ENCODE measurements at places on chromosomes 7 and 10.
A peak's percentile ranks its signal among the peaks of the same experiment; 100 is the strongest.

DNA sequence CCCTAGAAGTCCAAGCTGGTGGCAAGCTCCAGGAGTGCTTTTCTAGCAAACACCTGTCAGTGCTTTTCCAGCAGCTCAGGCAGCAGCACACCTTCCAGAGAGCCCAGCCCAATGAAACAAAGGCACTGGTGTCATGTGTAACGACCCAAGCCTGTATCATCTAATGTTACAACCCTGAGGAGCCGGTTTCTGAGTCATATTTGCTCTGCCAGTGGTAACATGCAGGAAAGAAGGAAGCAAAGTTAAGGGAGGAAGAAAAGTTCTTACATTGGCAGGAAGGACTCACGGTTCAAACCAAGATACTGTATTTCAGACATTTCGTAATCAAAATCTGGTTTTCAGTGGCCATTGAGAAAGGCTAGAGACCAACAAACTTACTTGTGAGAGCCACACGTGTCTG is at the start of gene ANKRD22:
ANKRD22 (minus strand) TSS at position 139 of the 400 bp plus-strand sequence. CDS start 237 bp downstream, outside the sequence.
- DNase-seq: no peak

DNA sequence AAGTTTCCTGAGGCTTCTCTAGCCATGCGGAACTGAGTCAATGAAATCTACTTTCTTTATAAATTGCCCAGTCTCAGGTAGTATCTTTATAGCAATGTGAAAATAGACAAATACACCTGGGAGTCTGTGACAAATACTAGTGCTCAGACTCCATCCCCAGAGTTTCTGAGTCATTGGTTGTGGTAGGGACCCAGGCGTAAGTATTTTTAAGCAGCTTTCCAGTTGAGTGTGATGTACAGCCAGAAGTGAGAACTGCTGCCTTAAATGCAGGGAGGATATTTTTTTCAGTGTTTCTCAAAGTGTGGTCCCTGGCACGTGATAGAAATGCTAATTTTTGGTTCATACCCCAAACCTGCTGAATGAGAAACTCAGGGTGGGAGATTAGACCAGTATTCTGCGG is 121.7 kb downstream of the SORCS3 start:
- no peak for DNase-seq

- no peak for DNase-seq
These were observed 52.2 kb downstream of the ZNF467 start for GRCh38 chr7:149721084-149721601.

DNA sequence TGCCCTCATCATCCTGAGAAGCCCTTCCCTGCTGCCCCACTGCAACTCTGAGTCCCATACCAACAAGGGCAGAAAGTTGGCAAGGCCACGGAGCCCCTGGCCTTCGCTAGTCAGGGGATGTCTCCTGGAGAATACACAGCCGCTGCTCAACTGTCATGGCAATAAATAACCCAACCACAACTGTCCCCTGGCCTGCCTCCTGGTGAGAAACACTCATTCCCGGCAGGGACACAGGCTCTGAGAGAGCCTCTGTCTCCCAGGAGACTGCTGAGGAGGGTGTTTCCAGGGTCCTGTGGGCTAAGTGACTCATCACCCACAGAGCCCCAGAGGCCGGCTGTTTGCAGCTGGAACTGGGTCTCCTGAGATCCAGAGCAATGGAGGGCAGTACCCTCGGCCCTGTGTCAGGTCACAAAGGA is 354.1 kb downstream of the TNS3 start:
- no peak for DNase-seq

- DNase-seq: peak; percentile 97
These were observed at the start of gene TRIM24 for GRCh38 chr7:138460176-138460648. Gene TRIM24 (plus strand): TSS chr7:138460259. CDS start chr7:138460549, 290 bp downstream.

GRCh38 chr10:117736655-117737054 is 194.1 kb downstream of the EMX2 start:
- DNase-seq: no peak

- no peak for DNase-seq
These were observed 23.5 kb upstream of the CHST15 start for GRCh38 chr10:124116771-124117510.

DNA sequence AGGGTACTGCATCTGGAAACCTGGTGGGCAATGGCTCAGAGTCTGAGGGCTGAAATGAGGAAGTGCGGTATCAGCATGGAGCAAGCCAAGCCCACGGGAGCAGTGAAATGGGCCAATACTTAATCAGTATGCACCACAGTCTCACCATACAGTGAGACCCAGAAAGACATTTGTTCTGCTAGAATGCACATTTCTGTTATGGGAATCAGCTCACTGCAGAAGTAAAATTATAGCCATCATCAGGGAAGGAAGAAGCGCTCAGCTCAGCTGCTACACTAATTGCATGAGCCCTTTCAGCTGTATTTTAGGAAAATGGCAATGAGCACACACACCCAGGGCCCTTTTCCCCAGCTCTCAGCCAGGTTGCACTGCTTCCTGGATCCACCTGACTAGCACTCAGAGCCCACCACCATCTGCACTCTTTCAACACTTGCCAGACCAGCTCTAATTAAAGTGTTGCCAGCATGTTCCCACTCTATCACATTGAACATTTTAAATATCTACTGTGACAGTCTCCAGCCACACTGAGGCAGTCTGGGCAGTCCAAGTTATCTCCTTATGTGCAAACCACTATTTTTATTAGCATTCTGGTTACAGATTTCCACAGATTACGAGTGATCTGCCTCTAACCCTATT is 44.2 kb upstream of the PIK3AP1 start:
- DNase-seq: no peak

GRCh38 chr7:125450749-125451148 is 521.1 kb upstream of the POT1 start:
- DNase-seq: no peak

- no peak for DNase-seq
These were observed 4.9 kb upstream of the INSIG1 start for GRCh38 chr7:155292680-155293226.

GRCh38 chr7:146683439-146683838 is 566.8 kb downstream of the CNTNAP2 start:
- no peak for DNase-seq

- DNase-seq: no peak
These were observed 664.7 kb upstream of the SORCS1 start for GRCh38 chr10:107829161-107829560.

DNA sequence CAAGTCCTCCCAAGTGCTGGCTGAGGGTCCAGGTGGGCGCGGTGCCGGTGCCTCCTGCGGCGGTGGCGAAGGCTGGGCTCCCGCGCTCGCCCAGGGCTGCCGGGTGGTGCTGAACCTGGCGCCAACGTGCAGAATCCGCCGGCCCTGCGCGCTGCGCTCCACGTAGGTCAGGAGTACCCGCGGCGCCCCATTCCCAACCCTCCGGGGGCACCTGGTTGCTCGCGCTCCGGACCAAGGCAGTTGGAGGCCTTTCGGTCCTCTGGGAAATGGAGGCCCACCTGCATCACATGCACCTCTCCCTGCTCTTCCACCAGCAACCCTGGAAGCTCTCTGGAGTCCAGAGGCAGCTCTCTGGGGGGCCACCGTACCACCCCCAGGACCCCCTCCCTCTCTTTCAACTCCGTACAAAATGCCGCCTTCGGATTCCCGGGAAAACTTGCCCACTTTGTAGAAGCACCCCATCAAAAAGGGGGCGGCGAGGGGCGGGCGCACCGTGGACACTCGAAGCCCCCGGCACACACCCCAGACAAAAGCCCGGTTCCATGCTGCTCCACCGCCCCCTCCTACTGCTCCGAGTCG is 745 bp downstream of the SLC16A9 start:
- peak; percentile 21 for DNase-seq

DNA sequence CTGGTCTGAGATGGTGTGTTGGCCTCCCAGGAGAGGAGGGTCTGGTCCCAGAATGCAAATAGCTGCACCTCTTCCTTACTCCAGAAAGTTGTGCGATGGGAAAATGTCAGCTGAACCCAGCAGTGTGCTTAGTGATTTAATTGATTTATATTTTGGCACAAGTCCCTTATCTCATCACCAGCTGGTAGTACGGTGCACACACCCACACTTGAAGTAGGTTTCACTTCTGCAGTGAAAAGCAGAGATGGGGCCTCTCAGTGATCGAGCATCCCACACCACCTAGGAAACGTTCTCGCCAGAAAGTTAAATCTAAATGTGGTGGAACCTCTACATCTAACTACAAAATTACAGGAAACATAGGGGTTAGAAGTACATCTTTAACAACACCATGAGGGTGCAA is 80.4 kb downstream of the UBE3C start:
- DNase-seq: no peak

- DNase-seq: peak; percentile 18
These were observed 1.2 kb upstream of the COL1A2 start for GRCh38 chr7:94393246-94394108.

DNA sequence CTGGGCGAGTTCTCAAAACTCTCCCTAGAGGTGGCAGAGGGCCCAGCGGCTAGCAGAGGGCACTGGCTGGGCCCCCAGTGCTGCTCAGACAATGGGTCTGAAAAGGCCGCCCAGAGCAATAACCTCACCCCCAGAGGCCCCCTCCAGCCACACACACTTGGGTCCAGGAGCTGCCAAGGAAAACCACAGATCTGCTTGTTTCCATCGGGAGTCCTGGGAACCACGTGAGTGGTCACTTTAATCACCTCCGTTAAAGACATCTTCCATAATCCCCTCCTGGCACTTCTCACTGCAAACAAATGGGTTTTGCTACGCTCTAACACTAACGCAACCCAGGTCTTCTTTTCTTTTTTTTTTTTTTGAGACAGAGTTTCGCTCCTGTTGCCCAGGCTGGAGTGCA is 30.0 kb downstream of the NUDT1 start:
- DNase-seq: no peak

- DNase-seq: no peak
These were observed 18.4 kb upstream of the COBL start for GRCh38 chr7:51335057-51335456.

- DNase-seq: no peak
These were observed 177.9 kb downstream of the SKAP2 start for GRCh38 chr7:26686448-26686981.

DNA sequence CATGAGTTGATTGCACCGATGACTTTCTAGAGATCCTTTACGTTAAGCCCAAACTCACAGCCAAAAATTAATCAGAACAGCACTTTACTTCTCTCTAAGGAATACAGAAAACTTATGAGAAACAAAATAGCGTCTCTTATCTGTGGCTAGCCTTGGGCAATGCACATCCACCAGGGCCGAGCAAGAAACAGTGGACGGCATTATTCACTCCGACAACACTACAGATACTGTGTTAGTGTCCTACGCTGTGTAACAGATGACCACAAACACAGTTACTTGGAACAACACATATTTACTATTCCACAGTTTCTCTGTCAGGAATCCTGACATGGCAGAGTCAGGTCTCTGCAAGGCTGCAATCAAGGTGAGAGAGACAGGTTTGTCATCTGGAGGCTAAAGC is 598.3 kb upstream of the ADARB2 start:
- no peak for DNase-seq

DNA sequence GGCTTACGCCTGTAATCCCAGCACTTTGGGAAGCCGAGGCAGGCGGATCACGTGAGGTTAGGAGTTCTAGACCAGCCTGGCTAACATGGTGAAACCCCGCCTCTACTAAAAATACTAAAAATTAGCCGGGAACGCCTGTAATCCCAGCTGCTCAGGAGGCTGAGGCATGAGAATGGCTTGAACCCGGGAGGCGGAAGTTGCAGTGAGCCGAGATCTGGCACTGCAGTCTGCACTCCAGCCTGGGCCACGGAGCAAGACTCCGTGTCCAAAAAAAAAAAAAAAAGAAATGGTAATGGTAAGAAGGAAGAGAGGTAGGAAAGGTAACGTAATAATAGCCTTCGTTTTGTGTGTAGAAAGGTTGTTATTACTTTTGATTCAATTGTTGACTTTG is 1.2 kb downstream of the HSPA14 start:
- DNase-seq: no peak

DNA sequence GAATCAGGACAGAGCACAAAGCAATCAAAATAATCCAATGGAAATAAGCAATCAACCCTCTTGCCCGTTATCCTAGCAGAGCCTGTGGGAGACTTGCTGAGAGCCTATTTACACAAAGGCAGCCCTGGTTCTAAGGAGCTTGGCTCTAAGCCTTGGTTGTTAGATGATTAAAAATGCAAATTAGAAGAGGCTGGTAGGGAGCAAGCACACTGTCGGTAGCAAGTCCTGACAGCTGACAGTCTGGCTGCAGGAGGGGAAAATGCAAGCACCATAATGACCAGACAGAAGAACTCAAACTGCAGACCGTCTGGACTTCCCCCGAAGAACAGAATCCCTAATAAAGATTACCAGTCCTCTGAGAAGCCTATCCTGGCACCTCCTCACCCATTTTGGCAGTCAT is 131.8 kb upstream of the CTTNBP2 start:
- DNase-seq: no peak

DNA sequence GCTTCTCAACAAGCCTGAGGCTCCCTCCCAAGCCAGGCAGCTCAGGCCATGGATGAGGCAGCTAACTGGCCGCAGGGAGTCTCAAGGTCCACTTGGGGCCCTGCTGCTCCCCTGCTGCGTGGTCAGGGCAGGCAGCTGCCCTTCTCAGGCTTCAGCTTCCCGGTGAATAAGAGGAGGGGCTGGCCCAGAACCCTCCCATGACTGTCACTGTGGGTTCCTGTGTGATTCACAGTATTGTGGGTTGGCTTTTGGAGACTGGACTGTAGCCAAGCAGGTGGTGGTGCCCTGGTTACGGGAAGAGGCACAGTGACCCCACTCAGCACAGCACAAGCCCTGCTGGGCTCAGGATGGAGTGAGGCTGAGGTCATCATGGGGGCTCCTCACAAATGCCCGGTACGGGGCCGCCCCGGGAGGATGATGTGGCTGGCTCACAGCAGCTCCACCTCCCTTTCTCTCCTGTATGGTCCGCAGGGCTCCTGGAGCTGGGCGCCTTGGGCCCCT is 189.8 kb downstream of the HECW1 start:
- DNase-seq: no peak

DNA sequence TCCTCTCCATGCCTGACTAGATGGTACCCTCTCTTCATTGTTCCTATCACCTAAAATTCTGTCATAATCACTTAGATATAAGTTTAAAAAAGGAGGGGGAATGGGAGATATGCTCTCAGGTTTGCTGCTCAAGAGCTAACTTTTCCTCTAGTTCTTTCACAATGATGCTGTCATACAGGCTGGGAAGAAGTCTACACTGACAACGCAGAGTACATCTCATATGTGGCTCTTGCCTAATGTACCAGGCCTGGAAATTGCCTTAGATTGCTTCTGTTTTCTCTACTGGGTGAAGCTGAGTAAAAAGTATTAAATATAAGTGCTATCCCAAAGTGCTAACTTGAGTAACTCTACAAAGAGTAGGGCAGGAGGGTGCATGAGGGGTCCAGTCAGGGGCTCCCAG is 43.8 kb upstream of the BET1 start:
- no peak for DNase-seq

- no peak for DNase-seq
These were observed 54.1 kb upstream of the ABI1 start for GRCh38 chr10:26914898-26915297.

GRCh38 chr10:70362328-70362727 is 20.1 kb downstream of the LRRC20 start:
- DNase-seq: no peak

GRCh38 chr10:125377368-125377767 is 217.0 kb upstream of the CTBP2 start:
- DNase-seq: no peak

DNA sequence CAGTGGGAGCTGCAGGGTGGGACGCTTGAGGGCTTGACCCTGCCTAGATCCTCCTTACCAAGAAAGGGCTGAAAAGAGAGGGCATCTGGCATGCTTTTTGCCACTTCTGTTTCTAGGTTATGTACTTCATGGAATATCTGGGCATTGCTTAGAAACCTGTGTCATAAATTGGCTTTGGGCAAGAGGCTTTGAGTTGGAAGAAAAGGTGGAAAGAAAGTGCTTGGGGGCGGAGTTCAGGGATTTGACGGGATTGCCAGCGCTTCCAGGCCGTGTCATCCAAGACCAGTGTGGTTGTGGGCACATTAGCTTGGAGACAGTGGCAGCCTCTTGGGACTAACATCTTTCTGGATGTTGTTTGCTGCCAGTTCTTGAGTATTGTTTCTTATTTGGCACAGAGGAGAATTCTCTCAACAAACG is 825 bp downstream of the ZNF862 start:
- DNase-seq: no peak
